Fibroblast of lung (primary cell): ENCODE measurements at places on chromosomes 7 and 10. TPM values are rescaled to one million over a fixed set of nuclear protein-coding genes. Genes with fewer than 3 reads are reported as not detected.

DNA sequence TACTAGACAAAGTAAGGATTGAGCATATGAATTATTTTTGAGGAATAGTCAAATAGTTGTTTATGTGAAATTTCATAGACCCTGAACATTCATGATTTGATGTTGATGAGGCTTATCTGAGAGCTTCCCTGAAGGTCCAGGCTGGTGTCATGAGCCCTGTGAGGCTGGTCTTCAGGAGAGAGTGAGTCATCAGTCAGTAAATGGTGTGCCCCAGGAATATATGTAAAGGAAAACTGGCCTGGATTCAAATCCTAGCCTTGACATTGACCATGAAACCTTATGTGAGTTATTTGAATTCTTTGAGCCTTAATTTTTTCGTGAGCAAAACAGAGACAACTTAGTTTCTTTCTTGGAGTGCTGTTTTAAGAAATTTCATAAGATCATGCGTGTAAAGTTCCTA is 6.2 kb downstream of the TMEM236 start:
- H3K27ac ChIP-seq: no peak overlapping the region
- H3K27me3 ChIP-seq: no peaks in the 10 kb centered on the region

GRCh38 chr7:47475880-47476227 is 106.1 kb downstream of the TNS3 start:
- H3K27me3 ChIP-seq: no peaks in the 10 kb centered on the region
- no peak overlapping the region for H3K27ac ChIP-seq
- peaks cover 1% of the 10 kb centered on the region for H3K36me3 ChIP-seq
- H3K4me1 ChIP-seq: peaks cover 35% of the 10 kb centered on the region
- no peak overlapping the region for H3K4me3 ChIP-seq

DNA sequence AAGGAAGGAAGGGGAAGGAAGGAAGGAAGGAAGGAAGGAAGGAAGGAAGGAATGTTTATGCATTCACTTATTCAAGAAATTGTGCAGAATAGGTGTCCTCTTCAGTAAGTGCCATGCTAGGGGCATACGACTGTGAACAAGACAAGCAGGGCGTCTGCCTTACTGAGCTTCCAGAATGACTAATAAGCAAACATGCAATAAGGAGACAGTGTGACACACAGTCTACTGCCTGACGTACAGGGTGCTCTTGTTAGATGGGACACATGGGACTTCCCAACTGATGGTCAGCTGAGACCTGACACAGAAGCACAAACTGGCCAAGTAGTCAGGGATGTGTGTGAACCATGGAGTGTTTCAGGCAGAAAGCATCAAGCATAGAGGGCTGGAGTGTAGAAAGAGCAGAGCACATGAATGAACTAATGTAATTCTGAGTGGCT is 18.2 kb downstream of the DNAJC12 start:
- no peak overlapping the region for H3K27ac ChIP-seq
- no peaks in the 10 kb centered on the region for H3K27me3 ChIP-seq
- H3K36me3 ChIP-seq: no peaks in the 10 kb centered on the region

DNA sequence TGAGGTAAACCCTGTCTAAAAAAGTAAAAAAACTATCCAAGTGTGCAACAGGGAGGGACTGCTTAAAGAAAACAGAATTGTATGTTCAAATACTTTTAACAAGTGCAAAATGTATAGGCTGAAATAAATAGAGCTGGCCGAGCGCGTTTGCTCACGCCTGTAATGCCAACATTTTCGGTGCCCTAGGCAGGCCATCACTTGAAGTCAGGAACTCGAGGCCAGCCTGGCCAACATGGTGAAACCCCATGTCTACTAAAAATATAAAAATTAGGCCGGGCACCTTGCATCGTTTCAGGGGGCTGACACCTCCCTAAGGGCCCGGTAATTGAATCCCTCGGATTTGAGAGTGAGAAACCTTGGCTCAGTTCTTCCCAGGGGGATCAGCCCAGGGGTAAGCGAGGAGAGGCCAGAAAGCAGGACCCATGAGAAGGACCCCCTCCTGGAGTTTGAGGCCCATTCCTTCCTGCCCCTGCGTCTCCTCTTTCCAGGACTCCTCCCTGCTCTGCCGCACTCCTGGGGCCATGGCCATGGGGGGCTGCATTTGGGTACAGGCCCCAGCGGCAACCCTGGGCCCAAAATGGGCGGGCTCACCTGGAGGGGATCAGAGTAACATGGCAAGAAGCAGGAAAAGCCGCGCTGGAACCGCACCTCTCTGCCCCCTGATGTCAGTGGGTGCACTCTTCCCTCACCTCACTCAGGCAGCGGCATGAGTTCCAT is 75.5 kb upstream of the TMEM248 start:
- H3K27me3 ChIP-seq: no peaks in the 10 kb centered on the region
- peak overlapping the region; percentile 99 for H3K27ac ChIP-seq
- H3K4me3 ChIP-seq: peak overlapping the region; percentile 86
- DNase-seq: no peak

- no peak overlapping the region for H3K4me3 ChIP-seq
- no peaks in the 10 kb centered on the region for H3K4me1 ChIP-seq
- no peak for DNase-seq
- H3K36me3 ChIP-seq: no peaks in the 10 kb centered on the region
- no peaks in the 10 kb centered on the region for H3K27me3 ChIP-seq
These were observed 261.4 kb downstream of the GRID1 start for GRCh38 chr10:86105181-86105580.

GRCh38 chr7:66921396-66921917 is 432 bp downstream of the TMEM248 start:
- no peaks in the 10 kb centered on the region for H3K27me3 ChIP-seq
- peak overlapping the region; percentile 99 for H3K4me3 ChIP-seq
- peaks cover 2% of the 10 kb centered on the region for H3K36me3 ChIP-seq

DNA sequence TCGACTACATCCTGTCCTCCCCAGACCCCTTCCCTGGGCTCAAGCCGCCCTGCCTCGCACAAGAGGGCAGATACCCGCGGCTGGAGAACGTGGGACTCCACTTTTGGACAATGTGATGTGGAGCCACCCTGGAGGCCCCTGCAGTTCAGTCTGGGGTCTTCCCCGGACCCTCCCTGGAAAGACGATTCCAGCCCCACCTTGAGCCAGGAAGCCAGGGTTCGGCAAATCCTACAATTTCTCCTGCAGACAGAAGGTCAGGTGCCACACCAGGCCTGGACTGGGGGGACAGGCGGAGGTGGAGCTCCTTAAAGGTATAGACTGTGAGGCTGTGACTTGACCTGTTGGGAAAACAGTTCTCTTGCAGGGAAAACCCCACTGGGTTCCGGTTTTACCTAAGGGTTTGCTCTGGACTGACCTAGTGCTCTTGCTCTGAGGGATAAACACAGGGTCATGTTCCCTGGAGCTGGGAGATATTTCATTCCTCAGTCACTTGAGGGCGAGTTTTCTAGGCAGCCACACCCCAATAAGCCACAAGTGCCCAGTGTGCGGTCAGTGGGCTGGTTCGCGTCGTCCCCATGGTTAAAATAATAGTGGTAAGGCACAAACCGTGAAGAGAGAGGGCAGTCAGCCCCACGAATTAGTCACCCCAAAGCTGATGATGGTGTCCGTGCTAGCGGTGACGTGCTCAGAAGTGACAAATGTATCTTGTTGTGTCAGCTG is 1.6 kb downstream of the FOXL3 start:
- H3K36me3 ChIP-seq: no peaks in the 10 kb centered on the region
- no peak for DNase-seq
- no peaks in the 10 kb centered on the region for H3K4me1 ChIP-seq
- H3K27me3 ChIP-seq: peaks cover 34% of the 10 kb centered on the region
- no peak overlapping the region for H3K4me3 ChIP-seq

GRCh38 chr7:73738220-73738611 is 386 bp downstream of the ABHD11 start:
- peaks cover 2% of the 10 kb centered on the region for H3K36me3 ChIP-seq
- no peaks in the 10 kb centered on the region for H3K27me3 ChIP-seq
- peak; percentile 38 for DNase-seq
- H3K4me3 ChIP-seq: peak overlapping the region; percentile 69
- peaks cover 8% of the 10 kb centered on the region for H3K4me1 ChIP-seq

DNA sequence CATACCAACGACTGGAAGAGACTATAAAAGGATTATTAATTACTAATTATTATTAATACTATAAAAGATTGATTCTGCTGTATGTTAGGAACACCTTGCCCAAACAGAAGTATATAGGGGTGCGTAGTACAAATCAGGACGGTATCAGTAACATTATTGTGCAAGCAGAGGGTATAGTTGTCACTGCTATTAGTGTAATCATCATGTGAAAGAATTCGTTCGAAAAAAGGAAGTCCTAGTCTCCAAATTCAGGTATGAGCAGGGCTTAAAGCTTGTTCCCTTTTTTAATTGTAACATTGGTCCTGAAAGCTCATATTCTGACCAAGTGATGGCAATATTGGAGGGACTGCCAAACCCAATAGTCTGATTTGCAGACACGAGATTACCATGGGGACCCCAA is 81.8 kb downstream of the THSD7A start:
- H3K4me1 ChIP-seq: no peaks in the 10 kb centered on the region
- H3K4me3 ChIP-seq: no peak overlapping the region
- no peak overlapping the region for H3K27ac ChIP-seq
- no peaks in the 10 kb centered on the region for H3K36me3 ChIP-seq
- no peak for DNase-seq
- H3K27me3 ChIP-seq: no peaks in the 10 kb centered on the region

- no peaks in the 10 kb centered on the region for H3K36me3 ChIP-seq
- H3K4me3 ChIP-seq: no peak within 1 kb of the TSS
- H3K27me3 ChIP-seq: peaks cover 48% of the 10 kb centered on the region
- H3K4me1 ChIP-seq: no peaks in the 10 kb centered on the region
These were observed at the start of gene CDH23 for GRCh38 chr10:71396711-71397295. Gene CDH23, plus strand, starts transcription at chr10:71396920. Its CDS starts 42,912 bp downstream, at chr10:71439832.

GRCh38 chr7:2715341-2716231 is 27.6 kb downstream of the AMZ1 start:
- no peaks in the 10 kb centered on the region for H3K27me3 ChIP-seq
- DNase-seq: peak; percentile 26
- peaks cover 22% of the 10 kb centered on the region for H3K4me1 ChIP-seq
- no peak overlapping the region for H3K4me3 ChIP-seq

GRCh38 chr7:102182016-102182415 is 104.7 kb upstream of the SH2B2 start:
- no peak for DNase-seq
- H3K27me3 ChIP-seq: no peaks in the 10 kb centered on the region
- peaks cover 5% of the 10 kb centered on the region for H3K36me3 ChIP-seq
- H3K4me1 ChIP-seq: no peaks in the 10 kb centered on the region
- no peak overlapping the region for H3K27ac ChIP-seq

DNA sequence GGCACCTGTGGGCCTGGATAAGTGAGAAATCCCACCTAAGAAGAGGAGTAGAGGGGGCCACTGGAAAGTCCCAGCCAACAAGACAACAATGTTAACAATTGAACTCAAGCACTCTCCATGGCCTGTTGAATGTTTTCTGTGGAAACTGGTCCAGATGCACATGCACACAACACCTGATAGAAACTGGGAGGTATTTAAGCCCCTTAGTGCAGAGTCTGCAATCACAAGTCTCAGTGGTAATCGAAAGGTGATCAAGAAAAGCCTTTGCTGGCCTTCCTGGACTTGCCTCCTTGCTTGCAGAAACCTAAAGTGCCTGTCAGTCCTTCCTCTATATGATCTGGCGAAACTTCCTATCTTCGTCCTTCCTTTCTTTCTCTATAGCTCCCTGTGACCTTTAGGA is 30.6 kb upstream of the HNRNPH3 start:
- H3K27me3 ChIP-seq: no peaks in the 10 kb centered on the region
- no peak for DNase-seq
- H3K27ac ChIP-seq: no peak overlapping the region
- no peaks in the 10 kb centered on the region for H3K36me3 ChIP-seq
- H3K4me3 ChIP-seq: no peak overlapping the region

DNA sequence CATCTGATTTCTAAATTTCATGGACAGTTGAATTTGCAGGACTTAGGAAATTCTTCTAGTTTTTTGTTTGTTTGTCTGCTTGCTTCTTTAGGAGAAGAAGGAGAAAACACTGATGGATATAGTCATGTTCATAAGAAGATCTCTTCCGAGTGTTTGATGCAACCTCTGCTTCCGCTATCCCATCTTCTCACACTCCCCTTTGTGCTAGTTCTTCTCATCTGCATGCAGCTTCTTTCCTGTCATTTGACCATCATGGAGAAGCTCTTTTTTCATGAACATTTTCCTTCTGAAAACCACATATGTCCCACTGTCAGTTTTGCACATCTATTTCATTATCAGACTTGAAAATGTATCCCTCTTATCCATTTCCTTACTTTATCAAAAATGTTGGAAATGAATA is 346.9 kb upstream of the PRKCQ start:
- no peaks in the 10 kb centered on the region for H3K27me3 ChIP-seq
- no peaks in the 10 kb centered on the region for H3K36me3 ChIP-seq
- H3K4me1 ChIP-seq: no peaks in the 10 kb centered on the region
- no peak overlapping the region for H3K4me3 ChIP-seq
- H3K27ac ChIP-seq: no peak overlapping the region
- no peak for DNase-seq

DNA sequence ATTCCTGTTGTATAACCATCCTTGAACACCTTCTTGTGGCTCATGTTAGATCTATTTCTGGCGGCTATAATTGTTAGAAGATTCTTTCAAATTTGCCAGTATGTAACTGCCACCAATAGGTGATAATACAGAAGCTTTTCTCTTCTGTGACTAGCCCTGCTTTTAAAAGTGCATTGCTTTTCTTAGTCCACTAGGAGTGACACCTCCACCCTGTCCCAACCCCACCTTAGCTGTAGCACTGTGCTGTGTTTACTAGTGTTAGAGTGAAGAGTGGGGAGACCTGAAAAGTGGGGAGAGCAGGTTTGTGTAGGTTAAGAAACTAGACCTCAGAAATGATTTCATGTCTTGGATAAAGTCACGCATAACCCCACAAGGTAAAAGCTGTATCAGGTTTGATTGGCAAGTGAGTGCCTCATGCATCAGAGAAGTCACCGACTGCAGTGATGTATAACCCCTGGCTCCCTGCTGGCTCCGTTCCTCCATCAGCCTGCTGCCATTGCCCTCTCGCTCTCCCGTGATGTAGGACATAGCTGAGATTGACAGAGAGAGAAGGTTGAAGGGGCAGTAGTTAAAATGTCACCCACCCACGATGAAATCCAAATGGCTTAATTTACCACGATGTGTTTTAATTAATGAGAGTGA is 12.5 kb downstream of the NPVF start:
- no peaks in the 10 kb centered on the region for H3K27me3 ChIP-seq
- H3K36me3 ChIP-seq: no peaks in the 10 kb centered on the region
- H3K4me3 ChIP-seq: no peak overlapping the region
- no peak for DNase-seq

- H3K27me3 ChIP-seq: no peaks in the 10 kb centered on the region
- peaks cover 3% of the 10 kb centered on the region for H3K36me3 ChIP-seq
- H3K27ac ChIP-seq: no peak overlapping the region
- DNase-seq: no peak
- no peaks in the 10 kb centered on the region for H3K4me1 ChIP-seq
These were observed 15.9 kb downstream of the NT5C2 start for GRCh38 chr10:103177123-103177522.

DNA sequence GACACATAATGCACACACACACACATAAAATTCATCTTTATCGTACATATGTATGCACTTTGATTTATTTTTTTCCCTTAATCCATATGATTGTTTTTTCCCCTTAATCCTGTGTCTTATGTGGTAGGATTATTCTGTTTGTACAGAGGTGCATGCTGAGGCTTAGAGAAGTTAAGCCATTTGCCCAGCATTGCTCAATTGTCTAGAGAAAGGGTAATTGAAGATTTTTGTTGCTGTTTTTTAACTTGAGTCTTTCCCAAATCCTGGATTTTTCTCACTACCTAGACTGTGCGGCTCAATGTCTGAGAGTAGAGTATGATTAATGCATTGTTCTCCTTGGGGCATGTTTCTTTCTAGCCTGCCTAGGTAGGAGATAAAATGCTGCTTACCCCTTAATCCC is 35.0 kb downstream of the WBP1L start:
- H3K27ac ChIP-seq: no peak overlapping the region
- H3K36me3 ChIP-seq: no peaks in the 10 kb centered on the region
- no peak for DNase-seq
- H3K4me1 ChIP-seq: peaks cover 50% of the 10 kb centered on the region
- H3K4me3 ChIP-seq: no peak overlapping the region

Gene ABI1
- total RNA-seq: 20.5 and 29.4 TPM in 2 replicates

Gene GRM3
- not detected in 2 replicates for total RNA-seq

Gene TRPV5
- total RNA-seq: not detected in 2 replicates

Gene SAP25
- total RNA-seq: not detected in 2 replicates

Gene TMEM270
- not detected in 2 replicates for total RNA-seq

Gene CLDN3
- total RNA-seq: not detected in 2 replicates
